Activated CD4-positive, alpha-beta T cell treated with anti-CD3 and anti-CD28 coated beads for 48 hours (primary cell): ENCODE measurements at places on chromosomes 6 and 20.

DNA sequence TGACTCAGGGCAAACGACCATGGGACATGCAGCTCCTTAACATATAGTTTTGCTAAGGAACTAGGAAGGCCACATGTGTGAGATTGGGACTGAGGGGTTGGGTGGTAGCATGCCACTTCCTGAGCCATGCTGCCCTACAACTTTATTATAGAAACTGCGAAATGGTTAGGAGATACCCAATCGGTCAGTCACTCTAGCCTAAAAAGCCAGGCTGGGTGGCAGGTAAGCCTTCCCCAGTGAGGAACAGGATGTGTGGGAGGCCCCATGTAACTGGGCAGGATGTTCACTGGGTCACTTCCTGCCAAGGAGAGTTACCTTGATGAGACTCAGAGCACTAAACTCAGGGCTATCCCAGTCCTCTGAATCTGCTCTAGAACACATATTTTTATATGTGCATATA lies 123.5 kb downstream of the MAP3K7 start:
- peak; percentile 60 for DNase-seq

- peak; percentile 66 for DNase-seq
These were observed 54.2 kb downstream of the TBC1D7 start for GRCh38 chr6:13273931-13274706.

GRCh38 chr6:22956029-22956681 lies 386.8 kb downstream of the HDGFL1 start:
- no peak for DNase-seq

GRCh38 chr20:9686455-9686854 lies 152.4 kb downstream of the PAK5 start:
- no peak for DNase-seq

- no peak for DNase-seq
These were observed 218.6 kb downstream of the PKHD1 start for GRCh38 chr6:51868591-51869355.

DNA sequence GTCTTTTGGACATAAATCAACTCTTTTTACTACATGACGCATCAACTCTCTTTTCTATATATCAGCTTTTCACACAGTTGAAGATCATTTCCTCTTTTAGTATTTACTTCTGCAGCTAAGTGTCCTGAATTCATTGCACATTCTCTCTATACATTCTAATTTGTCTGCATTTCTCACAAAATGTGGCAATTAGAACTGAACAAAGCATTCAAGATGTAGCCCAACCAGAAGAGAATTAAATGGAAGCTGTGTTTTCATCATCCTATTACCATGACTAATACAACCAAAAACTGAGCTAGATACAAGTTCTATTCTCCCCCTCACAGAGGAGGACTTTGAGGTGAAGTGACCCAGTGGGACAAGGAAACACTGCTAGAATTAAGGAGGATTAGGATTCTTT lies 86.9 kb downstream of the PLCG1 start:
- no peak for DNase-seq

GRCh38 chr6:154923199-154923869 lies 71.8 kb upstream of the TIAM2 start:
- DNase-seq: no peak

DNA sequence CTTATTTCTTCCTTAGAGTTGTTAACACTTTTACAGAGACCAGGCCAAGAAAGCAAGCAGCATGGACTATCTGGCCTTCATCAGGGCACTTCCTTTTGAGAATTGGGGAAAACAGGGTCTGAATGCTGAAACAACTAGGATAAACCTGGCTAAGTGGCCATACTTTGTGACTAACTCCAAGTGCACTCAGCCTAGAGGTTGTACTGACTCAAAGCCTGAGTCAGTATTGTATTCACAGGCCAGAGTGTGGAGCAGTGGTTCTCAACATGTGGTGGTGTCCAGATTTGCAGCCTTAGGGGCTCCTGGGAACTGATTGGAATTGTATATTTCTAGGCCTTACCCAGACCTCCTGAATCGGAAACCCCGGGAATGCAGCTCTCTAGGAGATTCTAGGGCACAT lies 20.1 kb downstream of the SEC23B start:
- no peak for DNase-seq

GRCh38 chr20:44599715-44600114 lies 17.3 kb downstream of the PKIG start:
- DNase-seq: no peak

GRCh38 chr6:26295691-26296555 lies 69.1 kb upstream of the BTN3A2 start:
- DNase-seq: no peak

- DNase-seq: no peak
These were observed 253.9 kb upstream of the BMP2 start for GRCh38 chr20:6513599-6513998.

- peak; percentile 43 for DNase-seq
These were observed 88.5 kb downstream of the BCAS1 start for GRCh38 chr20:53981752-53982437.

- no peak for DNase-seq
These were observed 112.3 kb downstream of the MAN1A1 start for GRCh38 chr6:119237177-119237715.

DNA sequence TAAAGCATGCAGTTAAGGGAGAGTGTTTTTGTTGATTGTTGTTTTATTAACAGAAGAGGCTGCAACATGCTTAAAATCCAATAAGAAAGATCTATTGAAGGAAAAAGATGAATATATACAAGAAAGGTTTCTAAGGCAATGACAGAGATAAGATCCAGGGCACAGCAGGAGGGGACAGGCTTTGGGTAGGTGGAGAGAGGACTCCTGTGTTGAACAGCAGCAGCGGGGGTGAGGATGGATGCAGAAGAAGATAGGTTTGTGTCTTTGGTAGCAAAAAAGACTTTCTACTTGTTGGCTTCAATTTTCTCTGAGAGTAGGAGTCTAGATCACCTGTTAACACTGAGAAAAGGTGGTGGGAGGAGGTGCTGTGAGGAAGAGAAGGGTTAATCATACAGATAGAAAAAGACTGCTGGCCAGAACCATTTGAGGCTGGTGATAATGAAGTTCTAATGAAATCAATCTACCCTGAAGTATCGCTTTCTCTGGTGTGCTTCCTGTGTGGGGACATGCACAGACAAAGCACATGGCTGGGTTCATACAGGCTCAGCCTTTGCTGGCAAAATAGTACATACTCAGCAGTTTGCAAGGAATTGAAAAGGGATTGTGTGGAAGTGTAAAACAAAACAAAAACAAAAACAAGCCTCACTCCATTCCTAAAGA lies 17.2 kb upstream of the DST start:
- DNase-seq: no peak

GRCh38 chr20:24452498-24453127 lies 16.8 kb upstream of the SYNDIG1 start:
- DNase-seq: no peak

- DNase-seq: no peak
These were observed 82.1 kb downstream of the TCP11 start for GRCh38 chr6:35058865-35059522.

DNA sequence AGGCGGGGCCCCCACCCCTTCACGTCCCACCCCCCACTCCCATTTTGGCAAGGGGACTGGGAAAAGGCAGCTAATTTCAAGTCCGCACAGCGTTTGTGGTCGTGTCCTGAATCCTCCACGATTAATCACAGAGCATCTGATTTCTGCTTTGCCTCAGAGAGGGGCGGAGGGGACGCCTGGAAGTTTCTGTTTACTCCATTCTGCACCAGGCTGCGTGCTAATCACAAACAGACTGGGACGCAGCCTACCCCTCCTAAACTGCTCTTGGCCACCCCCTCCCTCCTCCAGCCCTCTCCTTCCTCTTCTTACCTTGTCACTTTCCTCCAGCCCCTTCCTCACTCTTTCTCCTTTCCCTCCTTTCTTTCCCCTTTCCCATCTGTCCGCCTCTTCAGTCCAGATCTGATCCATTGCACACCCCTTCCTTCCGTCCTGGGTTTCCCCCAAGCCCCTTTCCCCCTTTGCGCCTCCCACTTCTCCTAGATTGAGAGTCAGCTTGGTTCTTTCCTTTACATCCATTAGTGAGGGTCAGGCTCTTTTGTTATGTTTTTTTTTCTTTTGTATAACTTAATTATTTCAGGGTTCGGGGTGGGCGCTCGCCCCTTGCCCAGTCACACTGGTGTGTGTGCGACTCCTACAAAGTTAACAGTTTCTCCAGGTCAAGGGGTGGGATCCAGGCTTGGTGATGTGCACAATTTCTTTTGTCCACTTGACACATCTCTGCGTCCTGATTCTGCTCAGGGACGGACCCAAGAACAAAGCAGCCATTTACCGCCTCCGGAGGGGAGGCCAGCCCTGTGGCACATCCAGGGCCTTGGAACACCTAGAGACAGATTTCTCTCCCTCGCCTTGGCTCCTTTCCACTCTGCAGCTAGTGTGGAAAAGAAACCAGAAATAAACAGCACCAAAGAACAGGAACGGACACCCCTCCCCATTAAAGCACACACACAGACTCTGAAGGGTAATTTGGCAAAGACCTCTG lies 520 bp upstream of the RIPOR3 start:
- no peak for DNase-seq

DNA sequence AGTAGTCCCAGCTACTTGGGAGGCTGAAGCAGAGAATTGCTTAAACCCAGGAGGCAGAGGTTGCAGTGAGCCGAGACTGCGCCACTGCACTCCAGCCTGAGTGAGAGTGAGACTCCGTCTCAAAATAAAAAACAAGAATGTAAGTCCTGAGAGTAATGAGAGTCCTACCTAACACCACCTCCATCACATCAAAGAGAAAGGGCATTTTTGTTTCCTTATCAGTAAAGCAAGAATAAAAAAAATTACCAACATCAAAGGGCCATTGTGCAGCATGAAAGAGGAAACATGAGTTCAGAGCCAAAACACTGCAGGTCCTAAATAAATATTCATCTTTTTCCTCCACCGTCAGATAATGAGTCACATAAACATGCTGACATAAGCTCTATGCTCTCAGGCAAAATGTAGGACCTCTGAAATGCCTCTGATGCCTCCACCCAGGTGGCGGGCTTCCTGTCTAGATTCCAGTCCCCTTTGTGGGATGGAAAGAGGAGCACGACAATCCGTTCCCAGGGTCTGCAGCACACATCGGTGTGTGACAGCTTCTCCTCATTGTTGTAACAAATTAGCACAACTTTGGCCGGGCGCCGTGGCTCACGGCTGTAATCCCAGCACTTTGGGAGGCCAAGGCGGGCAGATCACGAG lies 7.2 kb downstream of the ATP9A start:
- no peak for DNase-seq

DNA sequence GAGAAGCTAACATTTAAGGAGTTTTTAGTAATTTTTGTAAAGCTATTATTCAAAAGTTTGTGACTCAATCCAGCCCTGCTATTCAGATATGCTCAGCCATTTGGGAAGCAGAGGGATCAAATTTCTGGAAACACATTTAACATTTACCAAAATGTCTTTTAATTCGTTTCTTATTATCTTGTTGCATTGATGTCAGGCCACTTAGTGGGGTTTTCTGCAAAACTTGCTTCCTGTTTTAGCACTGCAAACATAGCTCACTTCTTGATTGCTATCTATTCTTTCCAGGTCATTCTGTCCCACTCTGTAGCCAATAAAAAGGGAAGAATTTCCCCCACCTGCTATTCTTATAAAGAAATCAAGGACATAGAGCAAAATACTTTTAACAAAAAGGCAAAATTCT lies 176.9 kb upstream of the SUPT3H start:
- no peak for DNase-seq

GRCh38 chr6:97656236-97656635 lies 373.2 kb upstream of the MMS22L start:
- DNase-seq: no peak

DNA sequence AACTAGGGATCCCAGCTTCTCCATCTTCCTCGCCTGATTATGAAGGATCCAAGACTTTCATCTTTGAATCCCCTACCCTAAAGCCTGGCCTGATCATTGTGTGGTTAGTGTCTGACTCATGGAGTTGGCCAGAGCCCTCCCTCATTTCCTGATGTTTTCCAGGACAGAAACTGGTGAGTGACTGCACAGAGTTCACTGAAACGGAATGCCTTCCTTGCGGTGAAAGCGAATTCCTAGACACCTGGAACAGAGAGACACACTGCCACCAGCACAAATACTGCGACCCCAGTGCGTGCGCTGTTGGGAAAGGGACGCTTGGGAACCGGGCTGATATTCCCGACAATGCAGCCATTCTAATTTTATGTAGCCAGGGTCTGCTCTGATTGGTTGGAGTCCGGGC lies 4.0 kb downstream of the CD40 start:
- DNase-seq: no peak

- no peak for DNase-seq
These were observed 118.7 kb downstream of the ATG5 start for GRCh38 chr6:106206905-106207304.

DNA sequence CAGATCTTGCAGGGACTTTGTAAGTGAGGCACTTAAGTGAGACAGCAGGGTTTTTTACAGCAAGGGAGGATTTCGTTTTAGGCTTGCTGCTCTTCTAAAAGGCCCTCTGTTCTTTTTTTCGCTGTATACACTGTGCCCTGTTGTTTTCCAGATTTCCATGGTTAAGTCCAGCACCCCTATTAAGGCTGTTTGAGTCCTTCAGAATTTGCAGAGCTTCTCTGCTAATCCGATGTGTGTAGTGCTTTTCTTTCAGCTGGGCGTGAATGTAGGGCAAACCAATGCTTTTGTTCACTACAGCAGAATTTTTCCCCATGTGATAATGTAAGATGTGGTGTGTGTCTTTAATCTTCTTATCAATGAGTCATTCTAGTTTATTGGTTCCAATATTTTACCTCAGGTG lies 200.5 kb upstream of the RREB1 start:
- DNase-seq: no peak

DNA sequence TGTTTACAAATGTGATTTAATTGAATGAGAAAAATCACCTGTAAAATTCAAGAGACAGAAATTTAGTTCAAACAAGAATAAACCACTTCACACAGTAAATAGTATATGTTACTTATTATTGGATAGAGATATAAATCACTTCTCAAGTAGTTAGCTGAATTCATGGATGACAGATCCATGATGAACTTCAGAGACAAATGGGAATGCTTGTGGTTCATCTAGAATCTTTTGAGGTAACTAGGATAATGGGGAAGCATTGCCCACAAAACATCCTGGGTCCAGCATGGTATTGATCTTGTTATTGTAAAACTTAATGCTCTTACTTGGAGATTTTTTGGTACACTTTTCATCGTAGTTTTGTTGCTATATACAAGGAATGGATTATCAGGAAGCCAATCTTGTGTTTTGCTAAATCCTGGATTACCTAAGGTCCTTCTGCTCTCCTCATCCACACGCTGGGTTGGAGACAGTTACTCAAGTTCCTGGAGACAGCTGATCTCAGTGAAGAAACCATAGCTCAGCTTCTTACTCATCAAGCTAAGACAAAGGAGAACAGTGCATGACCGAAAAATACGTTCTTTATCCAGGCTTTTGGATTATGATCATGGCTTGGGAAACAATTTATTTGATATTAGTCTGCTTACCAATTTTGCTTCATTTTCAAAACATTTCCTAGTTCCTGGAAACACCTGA lies 142.5 kb upstream of the PREP start:
- DNase-seq: no peak
